ENCODE measurements at places on chromosomes 13 and 19.

DNA sequence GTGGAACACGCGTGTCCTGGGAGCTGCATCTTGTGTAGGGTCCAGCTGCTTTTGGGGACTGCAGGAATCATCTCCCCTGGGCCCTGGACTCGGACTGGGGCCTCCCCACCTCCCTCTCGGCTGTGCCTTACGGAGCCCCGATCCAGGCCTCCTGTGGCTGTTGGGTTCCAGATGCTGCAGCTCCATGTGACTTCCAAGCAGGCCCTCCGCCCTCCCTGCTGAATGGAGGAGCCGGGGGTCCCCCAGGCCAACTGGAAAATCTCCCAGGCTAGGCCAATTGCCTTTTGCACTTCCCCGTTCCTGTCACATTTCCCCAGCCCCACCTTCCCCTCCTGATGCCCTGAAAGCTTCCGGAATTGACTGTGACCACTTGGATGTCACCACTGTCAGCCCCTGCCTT lies 6.2 kb upstream of the PGLS start:
- DNase-seq: no peak

DNA sequence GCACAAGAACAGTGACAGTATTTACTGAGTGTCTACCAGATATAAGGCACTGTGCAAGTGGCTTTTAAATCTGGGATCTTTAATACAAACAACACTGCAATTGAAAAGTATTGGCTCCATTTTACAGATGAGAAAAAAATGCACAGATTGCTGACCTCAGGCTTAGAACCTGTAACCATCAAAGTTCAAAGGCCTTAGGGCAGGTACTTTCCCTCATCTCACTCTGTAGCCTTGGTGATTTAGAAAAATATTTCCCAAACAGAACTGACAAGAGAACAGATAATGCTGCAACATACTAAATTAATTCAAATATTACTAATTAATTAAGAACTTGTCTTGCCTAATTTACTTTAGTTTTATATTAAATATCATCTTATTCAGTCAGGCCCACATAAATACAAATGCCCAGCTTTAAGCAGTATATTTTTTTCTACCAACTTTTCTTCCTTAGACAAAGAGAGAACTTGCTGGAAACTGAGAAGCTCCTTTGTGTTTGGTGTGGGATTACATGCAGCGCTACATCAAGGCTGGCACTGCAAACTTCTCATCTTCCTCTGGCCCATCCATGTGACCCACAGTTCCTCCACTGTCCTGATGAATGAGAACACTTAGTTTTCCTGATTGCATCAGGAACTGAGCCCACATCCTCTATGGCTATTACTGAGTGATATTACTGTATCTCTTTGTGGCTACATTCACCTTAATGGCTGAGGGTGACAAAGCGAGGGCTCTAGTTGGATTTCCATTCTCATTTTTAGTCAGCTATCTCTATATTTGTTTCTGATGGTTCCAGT lies 302.1 kb downstream of the ENOX1 start:
- no peak for DNase-seq

GRCh38 chr13:72062566-72062965 lies 195.6 kb upstream of the DACH1 start:
- no peak for DNase-seq

DNA sequence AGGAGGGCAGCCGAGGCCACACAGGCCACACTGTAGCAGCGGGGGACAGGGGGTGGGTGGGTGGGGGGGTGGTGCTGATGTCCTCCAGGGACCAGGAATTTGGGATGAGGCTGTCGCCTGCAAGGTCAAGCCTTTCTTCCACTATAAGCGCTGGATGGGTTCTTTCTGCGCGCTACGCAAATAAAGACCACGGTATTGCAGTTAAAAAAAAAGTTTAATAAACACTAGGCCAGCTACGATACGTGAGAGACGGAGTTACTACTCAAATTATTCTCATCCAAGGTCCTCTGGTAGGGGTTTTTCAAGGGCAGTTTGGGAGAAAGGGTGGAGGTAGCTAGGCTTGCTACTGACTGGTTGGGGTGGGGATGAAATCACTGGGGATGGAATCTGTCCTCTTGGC lies 508 bp upstream of the ZNF44 start:
- DNase-seq: no peak

DNA sequence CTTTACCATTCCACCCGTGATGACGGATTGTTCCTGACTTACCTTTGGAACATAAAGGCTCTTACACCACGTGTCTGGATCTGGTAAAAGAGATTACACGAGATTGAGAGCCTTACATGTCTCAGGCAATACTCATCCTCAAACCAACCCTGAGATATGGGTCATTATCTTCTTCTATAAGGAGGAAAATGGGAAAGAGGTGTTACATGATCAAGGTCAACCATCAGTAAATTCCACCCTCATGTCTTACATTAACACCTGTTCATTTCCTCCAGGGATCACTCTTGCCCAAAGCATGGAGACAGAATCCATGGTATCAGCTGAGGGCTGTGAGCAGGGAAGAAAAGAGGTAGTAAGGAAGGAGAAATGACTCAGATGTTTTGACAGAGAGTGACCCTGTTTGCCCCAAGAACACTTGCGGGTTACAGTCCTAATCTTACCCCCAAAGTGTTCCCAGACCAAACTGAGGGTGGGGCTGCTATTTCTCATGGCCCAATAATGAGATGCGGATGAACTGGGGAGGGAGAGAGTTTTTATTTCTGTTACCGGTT lies 19.6 kb downstream of the LILRB4 start:
- no peak for DNase-seq

- DNase-seq: peak; percentile 100
Measured at GRCh38 chr19:9818734-9819595, at the start of gene FBXL12. Gene FBXL12 (minus strand): TSS chr19:9819079. CDS start chr19:9818813, 266 bp downstream.
